Lower leg skin (tissue), 4 donors: ENCODE measurements at places on chromosomes 2 and 18. TPM values are rescaled to one million over a fixed set of nuclear protein-coding genes. Genes with fewer than 3 reads are reported as not detected.
A peak's percentile ranks its signal among the peaks of the same experiment; 100 is the strongest.

SOWAHC gene
- total RNA-seq: 80.6 TPM

DNA sequence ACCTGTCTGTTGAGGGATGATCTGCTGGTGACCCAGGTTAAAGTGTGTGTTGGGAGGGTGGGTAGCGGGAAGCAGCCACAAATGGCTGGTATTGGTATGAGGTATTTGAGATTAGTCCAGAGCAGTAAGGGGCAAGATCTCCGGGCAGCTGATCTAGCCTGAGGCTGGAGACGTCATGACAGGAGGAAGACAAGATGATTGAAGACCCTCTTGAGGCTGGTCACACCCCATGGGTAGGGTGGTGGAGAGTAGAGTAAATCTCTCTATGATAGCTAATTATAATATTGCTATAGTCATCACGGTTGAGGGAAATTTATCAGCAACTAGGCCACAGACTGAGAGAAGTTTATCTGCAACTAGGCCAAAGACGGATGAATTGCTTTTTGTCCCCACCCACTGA lies 128.5 kb downstream of the CDCA7 start:
- no peak for DNase-seq

GRCh38 chr2:239167011-239167673 lies 233.7 kb downstream of the HDAC4 start:
- peak; percentile 76 for DNase-seq

TMEM163 gene
- 0.19 TPM for total RNA-seq

- DNase-seq: no peak
Observed at GRCh38 chr2:214244847-214245246, 166.0 kb upstream of the VWC2L start.

GRCh38 chr2:81481242-81481993 lies 1176.9 kb upstream of the LRRTM1 start:
- peak; percentile 70 for DNase-seq

- no peak for DNase-seq
Observed at GRCh38 chr2:121904656-121905055, 149.2 kb downstream of the TSN start.

FASTKD2 gene
- 25.4 TPM for total RNA-seq

CAPN14 gene
- total RNA-seq: 0.25 TPM

- DNase-seq: no peak
Observed at GRCh38 chr2:72457801-72458516, 310.3 kb upstream of the CYP26B1 start.
